Renal cortex interstitium (tissue), 15 donors: ENCODE measurements at places on chromosomes 7 and 10. TPM values are rescaled to one million over a fixed set of nuclear protein-coding genes. Genes with fewer than 3 reads are reported as not detected.

The GATA3 gene
- 89.6 TPM for polyA plus RNA-seq

The EXOC6 gene
- 15.7 TPM for polyA plus RNA-seq

The VGF gene
- polyA plus RNA-seq: 0.61 TPM

GRCh38 chr7:105163718-105164117, 149.7 kb downstream of the KMT2E start:
- no peak for DNase-seq

GRCh38 chr7:42661312-42661711, 250.6 kb downstream of the C7orf25 start:
- DNase-seq: no peak

DNA sequence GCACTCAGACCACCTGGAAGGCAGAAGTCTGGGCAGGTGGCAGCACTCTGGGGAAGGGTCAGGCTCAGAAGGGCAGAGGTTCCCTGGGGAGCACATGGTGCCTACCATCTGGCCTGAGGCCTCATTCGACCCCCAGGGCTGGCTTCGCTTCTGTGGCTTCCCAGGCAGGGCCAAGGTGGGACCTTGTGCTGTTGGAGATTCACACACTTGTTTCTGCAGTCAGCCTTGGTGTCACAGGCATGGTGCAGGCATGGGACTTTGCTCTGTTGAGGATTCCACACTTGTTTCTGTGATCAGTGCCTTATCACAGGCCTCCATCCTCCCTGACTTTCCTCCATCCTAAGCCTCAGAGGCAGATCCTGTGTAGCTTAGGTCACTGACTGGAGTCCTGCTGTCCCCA, 11.3 kb upstream of the FAM241B start:
- DNase-seq: no peak

DNA sequence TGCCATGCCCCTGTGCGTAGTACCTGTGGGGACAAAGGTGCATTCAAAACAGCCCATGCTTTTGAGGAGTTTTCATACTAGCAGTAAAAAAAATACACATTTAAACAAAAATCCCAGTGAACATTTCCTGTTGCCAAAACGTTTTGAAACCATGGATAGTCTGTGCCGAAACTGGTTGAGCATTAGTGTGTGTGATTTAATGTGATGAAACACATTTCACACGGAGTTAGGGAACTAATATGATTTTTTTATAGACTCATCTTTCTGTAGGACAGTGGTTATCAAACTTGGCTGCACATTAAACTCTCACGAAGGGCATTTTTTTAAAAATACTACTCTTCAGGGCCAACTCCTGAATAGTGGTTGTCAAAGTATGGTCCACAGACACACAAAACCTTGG, 111.8 kb upstream of the CREB5 start:
- no peak for DNase-seq
